ENCODE measurements at places on chromosomes 16 and 17. TPM values are rescaled to one million over a fixed set of nuclear protein-coding genes. Genes with fewer than 3 reads are reported as not detected.

DNA sequence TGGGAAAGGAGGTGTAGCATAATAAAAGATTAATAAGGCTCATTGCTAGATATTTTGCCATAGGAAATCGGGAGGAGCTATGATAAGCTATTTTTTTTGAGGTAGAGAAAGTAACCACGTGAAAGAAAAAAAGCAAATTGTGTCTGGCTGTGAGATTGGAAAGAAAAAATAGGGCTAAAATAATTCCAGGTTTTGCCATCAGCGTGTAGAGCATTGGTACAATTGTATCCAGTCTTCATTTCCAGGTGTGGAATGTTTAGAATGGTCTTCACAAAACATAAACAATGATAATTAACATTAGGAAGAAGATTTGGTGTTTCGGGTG, 1.1 kb downstream of the TANC2 start:
- no peak for DNase-seq

DNA sequence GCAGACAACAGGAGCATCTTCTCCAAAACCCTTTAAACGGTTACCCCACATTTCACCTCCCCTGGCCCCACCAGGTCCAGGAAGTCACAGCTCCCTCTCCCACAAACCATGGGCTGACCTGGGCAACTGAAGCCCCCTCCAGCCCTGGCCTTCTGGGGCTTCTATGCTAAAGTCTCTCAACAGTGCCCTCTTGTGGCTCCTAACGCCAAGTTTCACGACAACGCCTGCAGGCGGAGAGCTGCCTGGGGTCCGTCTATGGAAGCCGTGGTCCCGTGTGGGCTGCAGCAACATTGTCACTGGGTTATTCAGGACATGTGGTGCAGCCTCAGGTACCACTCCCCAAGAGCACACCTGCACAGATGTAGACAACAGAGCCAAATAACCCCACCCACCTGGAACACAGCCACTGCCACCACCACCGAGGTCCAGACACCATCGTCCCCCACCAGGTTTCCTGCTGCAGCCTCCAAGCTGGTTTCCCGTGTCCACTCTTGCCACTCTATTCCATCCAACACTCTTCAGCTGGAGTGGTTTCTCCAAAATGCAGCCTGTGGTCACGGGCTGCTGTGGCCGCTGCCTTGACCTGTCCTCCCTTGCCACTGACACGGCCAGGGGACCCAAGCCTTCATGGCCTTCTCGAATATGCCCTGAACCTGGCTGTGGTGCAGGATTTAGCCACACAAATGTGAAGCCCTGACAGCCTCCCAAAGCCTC, 19.1 kb downstream of the C16orf95 start:
- DNase-seq: no peak

DNA sequence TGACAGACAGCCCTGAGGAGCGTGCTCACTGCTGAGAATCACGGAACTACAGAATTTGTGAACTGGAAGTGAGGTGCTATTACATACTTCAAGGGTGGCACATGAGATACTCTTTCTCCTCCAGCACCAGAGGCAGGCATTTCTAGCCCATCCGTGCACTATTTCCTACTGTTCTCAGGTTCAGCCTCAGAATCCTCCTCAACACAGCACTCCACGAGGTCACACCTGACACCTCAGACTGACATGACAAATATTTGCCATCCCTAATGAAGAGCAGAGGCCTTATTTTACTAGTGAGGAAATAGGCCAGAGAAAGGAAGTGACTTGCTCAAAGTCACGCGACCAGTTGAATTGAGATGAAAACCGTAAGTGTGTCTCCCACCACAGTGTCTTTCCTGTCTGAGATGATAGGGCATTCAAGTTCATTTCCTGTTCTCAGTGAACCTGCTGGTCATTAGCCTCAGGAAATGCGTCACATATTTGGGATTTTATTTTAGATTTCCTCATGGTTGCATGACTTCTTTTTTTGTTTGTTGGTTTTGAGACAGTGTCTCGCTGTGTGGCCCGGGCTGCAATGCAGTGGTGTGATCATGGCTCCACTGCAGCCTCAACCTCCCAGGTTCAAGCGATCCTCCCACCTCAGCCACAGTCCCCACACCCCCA, 23.6 kb downstream of the SEZ6 start:
- no peak for DNase-seq

GRCh38 chr16:17365591-17366298, 105.0 kb downstream of the XYLT1 start:
- DNase-seq: no peak

GRCh38 chr16:89502081-89502843, 5.9 kb upstream of the SPG7 start:
- DNase-seq: no peak

GRCh38 chr17:38970128-38970527, 2.9 kb upstream of the FBXO47 start:
- DNase-seq: no peak

DNA sequence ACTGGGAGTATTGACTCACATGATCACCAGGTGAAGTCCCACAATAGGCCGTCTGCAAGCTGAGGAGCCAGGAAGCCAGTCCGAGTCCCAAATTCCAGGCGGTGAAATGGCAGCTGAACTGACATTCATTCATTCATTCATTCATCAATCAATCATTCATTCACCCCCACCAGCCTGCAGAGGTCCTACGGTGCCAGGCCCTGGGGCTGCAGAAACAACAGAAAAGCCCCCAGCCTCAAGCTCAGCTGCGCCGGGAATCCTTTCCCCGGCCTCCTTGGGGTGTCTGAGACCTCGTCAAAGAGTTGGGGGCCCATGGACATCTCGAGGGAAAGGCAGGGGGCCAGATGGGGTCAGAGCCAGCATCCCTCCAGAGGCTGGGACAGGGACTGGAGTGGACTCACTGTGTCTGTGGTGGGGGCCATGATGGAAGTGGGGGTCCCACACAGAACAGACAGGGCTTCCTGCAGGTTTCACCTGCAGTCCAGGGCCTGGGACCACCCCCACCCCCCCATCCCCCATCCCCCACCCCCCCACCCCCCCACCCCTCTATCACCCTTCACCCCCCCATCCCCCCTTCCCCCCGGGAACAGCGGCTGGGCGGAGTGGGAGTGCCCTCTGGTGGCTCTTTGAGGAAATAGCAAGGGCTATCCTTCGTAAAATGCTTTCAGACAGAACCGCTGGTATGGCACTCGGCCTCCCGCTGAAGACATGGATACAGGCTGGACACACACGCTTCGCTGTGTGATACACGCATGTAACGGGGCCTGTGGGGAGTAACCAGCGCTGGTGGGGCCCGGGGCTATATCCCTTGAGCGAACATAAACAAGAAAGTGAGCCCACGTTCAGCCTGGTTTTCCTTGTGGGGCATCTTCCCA, 8.5 kb upstream of the ZC3H18 start:
- DNase-seq: no peak

The SNX20 gene
- 0.87 TPM for total RNA-seq

DNA sequence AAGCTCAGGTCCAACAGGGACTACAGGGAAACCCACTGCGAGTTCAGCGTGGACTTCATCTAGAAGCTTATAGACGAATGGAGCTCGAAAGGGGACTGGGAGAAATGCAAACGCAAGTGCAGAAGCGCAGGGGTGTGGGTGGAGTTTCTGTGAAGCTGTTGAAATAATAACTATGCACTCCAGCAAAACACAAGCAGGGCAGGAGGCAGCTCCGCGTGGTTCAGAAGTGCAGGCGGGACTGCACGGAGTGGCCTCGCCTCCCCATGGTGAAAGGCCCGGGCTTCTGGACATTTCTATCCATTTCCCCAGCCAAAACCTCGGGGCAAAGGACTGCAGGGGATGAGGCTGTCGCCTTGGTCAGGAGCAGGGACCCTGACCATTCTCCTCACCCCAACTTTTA, 74.5 kb downstream of the ZNF423 start:
- no peak for DNase-seq

DNA sequence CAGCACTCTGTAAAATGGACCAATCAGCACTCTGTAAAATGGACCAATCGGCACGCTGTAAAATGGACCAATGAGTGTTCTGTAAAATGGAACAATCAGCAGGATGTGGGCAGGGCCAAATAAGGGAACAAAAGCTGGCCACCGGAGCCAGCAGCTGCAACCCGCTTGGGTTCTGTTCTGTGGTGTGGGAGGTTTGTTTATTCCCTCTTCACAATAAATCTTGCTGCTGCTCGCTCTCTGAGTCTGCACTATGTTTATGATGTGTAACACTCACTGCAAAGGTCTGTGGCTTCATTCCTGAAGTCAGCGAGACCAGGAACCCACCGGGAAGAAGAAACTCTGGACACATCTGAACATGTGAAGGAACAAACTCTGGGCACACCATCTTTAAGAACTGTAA, 20.5 kb downstream of the TMEM100 start:
- DNase-seq: no peak

DNA sequence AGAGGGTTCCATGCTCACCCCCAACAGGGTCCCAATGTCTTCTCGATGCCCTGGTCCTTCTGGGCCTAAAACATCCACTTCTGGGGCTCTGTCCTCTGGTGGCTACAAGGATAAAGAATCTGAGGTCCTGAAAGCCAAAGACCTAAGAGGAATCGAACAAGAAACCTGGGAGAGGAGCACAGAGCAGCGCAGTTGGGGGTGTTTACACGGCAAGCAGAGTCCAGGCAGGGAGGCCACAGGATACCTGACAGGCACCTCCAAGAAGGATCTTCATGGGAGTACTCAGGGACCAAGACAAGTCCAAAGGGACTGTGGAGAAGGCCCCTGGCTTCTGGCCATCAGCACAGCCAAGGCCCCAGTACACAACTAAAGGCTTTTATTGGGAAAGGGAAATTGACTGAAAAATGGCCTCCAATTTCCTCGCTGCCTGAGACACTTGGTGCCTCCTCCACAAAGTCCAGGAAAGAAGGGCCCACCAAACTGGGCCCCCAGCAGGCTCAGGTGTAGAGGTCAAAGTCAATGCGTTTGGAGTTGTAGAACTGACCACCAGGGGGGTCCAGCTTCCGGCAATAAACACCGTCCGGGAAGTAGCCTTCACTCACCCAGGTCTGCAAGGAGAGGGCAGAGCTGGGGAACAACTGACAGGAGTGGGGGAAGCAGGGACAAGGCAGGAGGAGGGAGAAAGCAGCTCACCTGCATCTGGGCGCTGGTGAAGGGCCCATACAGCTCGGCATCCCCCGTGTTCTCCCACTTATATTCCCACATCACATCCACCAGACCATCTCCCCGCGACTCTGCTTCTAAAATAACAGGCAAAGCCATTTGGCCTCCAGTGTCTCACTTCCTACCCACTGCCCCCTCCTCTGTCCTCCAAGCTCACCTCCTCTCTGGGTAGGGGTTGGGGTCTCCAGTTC, 2.4 kb downstream of the CD2BP2 start:
- peak; percentile 62 for DNase-seq

The HSD17B1 gene
- 3.7 TPM for total RNA-seq
